Left renal cortex interstitium (tissue), 4 donors: ENCODE measurements at places on chromosomes 13 and 19.

DNA sequence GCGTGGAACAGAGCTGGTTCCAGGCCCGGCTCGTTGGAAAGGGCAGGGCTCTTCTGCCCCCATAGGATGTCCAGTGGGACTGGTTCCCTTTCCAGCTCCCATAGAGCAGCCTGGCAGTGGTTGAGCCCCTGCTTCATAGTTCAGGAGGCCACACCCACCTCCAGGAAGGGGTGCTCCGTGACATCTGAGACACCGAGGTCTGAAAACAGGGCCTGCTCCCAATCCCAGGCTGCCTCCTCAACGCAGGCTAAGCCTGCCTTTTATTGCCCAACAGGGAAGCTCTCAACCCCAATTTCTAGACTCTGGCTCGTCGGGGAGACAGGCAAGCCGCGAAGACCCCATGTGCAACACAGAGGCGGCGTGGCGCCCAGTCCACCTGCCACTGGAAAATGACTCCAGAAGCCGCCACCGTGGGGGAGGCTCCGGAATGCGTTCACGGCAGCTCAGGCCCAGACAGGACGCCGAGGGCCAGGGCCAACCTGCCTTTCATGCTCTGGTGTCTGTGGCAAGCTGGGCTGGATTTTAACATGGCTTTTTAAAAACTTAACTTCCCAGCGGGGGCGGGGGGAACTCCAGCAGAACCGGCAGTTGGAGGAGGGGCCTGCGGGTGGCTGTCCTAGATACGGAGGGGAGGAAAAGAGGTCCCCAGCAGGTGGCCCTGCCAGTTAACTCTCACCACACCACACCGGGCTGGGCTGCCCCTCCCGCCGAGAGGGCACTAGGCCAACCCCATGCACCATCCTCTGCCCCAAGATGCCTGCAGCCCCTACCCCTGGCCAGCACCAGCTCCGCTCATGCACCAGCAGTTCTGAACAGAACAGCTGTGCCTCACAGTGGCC is 17.9 kb upstream of the TINCR start:
- no peak for DNase-seq

- no peak for DNase-seq
These were observed 31.7 kb downstream of the INSR start for GRCh38 chr19:7262470-7262869.

GRCh38 chr19:3098515-3099346 is 4.6 kb downstream of the GNA11 start:
- DNase-seq: no peak

- DNase-seq: no peak
These were observed 31.2 kb downstream of the CBY2 start for GRCh38 chr13:45733361-45733760.
